Left cardiac atrium (tissue), 4 donors: ENCODE measurements at places on chromosomes 3 and 15. TPM values are rescaled to one million over a fixed set of nuclear protein-coding genes. Genes with fewer than 3 reads are reported as not detected.

GRCh38 chr3:99713440-99713839 lies 75.0 kb downstream of the COL8A1 start:
- no peak for DNase-seq

Gene GOLGA8A
- 21.8 TPM for total RNA-seq

DNA sequence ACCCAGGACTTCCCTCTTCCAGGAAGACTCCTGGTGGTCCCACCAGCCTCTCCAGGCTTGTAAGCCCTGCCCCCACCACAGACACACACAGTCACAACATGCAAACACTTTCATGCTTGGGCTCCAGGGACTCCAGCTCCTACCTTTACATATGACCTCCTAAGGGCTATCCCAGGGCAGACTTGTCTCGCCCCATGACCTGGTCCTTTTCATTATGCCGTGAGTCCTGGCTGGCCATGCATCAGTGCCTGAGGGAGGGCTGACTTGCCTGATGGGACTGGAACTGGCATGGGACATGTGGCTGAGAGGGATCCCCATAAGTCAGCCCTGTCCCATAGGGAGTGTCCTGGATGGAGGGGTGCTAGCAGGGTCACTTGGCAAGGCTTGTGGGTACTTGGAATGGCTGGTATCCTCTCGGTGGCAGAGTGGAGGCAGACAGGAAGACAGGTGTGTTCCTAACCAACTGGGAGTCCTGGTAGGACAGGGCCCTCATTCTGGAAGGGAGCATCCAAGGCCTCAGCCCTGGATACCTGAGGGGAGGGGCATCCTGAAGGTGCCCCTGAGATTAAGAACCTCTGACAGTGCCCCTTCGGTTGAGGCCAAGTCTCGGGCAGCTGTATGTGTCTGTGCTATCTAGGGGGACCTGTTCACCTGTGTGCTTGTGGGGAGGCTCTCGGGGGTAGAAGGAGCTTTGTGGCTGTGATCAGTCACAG lies 540 bp upstream of the HHATL start:
- no peak for DNase-seq

- DNase-seq, result no peak
Measured at GRCh38 chr15:31361764-31362515, 35.3 kb downstream of the KLF13 start.

Gene SAMMSON
- total RNA-seq, result not detected

Gene DNAH12
- total RNA-seq, result 0.03 TPM

- DNase-seq, result no peak
Measured at GRCh38 chr3:72673011-72673771, 175.1 kb downstream of the SHQ1 start.

Gene FOXB1
- total RNA-seq, result not detected

DNA sequence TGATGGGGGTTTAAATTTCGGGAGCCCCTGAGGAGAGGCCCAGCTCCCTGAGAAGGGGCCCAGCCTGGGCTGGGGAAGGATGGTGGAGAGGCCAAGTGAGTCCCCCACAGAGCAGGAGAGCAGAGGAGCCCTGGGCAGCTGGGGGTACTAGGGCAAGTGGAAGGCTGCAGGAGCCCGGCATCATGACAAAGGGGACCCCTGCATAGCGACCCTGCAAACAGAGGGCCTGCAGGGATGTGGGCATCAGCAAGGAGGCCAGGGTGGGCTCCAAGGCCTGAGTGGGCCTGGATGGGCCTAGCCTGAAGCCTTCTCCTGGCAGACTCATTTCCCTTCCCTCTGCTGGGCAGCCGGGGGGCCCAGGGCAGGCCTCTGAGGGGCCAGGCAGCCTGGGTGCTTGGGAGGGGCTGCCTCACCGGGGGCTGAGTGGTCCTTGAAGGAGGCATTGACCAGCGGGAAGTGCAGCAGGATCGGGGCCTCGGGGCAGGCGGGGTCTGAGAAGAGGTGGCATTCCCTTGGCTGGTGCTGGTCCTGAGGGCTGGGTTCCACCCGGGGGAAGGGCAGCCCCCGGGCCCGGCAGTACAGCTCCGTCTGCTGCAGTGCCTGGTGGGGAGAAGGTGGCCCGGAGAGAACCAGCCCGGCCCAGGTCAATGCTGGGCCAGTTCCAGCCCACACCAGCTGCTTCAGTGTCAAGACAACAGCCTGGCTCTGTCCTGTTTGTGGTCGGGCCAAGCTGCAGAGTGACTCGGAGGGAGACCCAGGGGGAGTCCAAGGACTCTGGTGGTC lies 24.7 kb downstream of the PLA2G4D start:
- no peak for DNase-seq

DNA sequence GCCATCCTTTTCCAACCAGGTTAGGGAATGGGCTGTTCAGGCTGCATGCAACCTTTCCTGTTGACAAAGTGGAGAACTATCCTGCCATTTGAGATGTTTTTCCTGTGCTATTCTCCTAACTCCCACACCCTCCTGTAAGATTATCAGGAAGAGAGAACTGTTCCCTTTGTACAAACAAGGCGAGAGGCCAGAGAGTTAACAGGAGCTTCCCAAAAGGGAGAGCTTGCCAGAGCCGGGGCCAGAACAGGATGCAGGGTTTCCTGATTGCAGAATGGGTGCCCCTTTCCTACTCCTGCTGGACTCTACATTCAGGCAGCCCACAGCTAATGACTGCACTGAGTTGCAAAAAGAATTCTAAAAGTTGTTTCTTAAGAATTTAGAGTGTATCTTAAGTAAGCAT lies 17.1 kb downstream of the PML start:
- DNase-seq, result peak; percentile 79

Gene AQP9
- total RNA-seq, result 2.9 TPM

DNA sequence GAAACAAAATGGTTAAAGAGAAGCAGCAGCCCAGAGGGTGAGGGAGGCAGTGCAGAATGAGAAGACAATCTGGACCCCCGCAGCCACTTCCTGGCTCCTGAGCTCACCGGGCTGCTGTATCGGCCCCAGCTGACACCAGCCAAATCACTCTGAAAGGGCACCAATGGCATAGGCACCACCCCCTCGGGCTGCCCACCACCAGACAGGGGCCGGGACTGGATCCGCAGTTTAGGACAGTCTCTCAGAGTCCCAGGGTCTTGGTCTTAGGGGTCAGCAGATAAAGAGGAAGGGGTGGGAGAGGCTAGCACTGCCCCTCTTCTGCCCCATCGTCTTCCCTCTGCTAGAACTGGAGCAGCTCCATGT lies 17.9 kb upstream of the EHD4 start:
- DNase-seq, result no peak

GRCh38 chr3:100105501-100105900 lies 8.8 kb downstream of the FILIP1L start:
- DNase-seq, result no peak

Gene PHC3
- 53.0 TPM for total RNA-seq

DNA sequence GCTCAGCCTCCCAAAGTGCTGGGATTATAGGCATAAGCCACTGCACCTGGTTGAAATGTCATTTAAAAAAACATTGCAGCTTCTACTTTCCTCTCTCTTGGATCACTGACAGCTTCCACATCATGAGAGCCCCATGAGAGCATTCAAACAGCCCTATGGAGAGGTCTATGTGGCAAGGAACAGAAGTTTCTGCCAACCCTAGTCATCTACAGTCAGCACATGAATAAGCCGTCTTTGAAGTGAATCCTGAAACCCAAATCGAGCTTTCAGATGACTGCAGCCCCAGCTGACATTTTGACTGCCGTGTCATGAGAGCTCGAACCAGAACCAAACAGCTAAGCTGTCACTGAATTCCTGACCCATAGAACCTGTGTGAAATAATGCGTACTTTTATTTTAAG lies 39.8 kb downstream of the CD200R1L start:
- no peak for DNase-seq

- DNase-seq, result no peak
Measured at GRCh38 chr3:143367171-143367570, 247.6 kb downstream of the CHST2 start.
